ENCODE measurements at places on chromosomes 12 and 14.
A peak's percentile ranks its signal among the peaks of the same experiment; 100 is the strongest.

GRCh38 chr12:110920324-110920910 lies at the start of gene MYL2:
Gene MYL2, minus strand, starts transcription at chr12:110920579. Its CDS starts 50 bp downstream, at chr12:110920529.
- DNase-seq: no peak

GRCh38 chr12:62632411-62632918 lies 165.8 kb downstream of the MON2 start:
- DNase-seq: no peak

GRCh38 chr14:94673781-94674231 lies 61.6 kb downstream of the SERPINA3 start:
- DNase-seq: no peak

GRCh38 chr12:121807642-121808347 lies 4.0 kb downstream of the SETD1B start:
- no peak for DNase-seq

DNA sequence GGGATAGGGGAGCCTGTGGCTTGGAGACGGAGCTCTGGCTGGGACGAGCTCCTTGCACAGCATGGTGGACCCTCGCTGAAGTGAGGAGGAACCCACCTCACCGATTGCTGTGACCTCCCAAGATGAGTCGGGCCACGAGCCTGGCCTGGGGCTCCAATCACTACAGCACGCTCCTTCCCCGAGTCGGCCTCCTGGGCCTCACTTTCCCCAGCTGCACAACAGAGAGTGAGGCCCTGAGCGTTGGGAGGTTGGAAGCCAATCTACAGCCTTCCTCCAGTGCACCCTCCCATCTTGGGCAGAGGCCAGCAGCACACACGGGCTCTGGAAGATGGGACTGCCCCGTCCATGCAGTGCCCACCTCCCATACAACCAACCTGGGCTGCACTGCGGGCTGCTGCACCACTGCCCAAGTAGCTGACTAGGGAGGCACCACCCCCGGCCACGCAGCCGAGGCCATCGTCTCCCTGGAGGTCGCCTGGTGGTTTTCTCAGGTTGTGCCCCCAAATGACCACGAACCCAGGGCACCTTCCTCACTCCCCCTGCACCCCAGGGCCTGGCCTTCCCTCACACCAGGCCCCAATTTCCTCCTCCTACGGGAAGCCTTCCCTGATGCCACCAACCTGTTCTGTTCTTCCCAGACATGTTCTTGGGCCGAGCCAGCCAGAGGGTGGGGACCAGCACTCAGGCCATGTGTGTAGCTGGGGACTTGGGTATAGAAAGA lies 152.3 kb upstream of the C14orf180 start:
- no peak for DNase-seq

GRCh38 chr14:63478010-63478409 lies 65.2 kb downstream of the PPP2R5E start:
- no peak for DNase-seq

DNA sequence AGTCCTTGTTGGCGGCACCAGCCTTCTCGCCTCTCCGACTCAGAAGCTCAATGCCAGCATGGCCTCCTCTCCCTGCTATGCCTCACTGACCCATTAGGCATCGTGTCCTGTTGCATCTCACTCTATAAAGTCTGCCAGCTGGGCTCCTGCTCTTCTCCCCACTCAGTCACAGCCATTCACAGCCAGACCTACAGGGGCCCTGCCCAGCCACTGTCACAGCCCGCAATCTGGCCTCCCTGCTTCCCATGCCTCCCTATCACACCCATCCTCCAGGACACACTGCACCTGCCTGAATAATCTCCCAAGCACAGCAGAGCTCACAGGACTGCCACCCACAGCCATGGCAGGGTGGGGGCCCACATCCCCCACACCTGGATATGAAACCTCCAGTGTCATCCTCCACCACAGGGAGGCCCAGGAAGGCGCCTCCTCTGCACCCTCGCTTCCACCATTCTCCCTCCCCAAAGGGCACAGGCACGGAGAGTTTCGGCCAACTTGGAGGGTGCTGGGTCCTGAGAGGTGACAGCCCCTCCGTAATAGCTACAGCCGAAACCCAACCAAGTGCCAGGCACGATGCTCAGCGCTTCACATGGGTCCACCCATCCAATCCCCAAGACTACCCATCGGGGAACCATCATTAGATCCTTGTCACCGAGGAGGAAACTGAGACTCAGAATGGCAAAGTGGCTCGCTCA lies 370.3 kb downstream of the BCL11B start:
- DNase-seq: no peak

- DNase-seq: no peak
These were observed 11.8 kb upstream of the MYBPC1 start for GRCh38 chr12:101582937-101583336.

- no peak for DNase-seq
These were observed 12.2 kb upstream of the ITPR2 start for GRCh38 chr12:26845057-26845666.

- no peak for DNase-seq
These were observed 76.2 kb downstream of the KIF26A start for GRCh38 chr14:104214431-104215218.

GRCh38 chr12:117279606-117280005 lies 81.8 kb downstream of the NOS1 start:
- no peak for DNase-seq

DNA sequence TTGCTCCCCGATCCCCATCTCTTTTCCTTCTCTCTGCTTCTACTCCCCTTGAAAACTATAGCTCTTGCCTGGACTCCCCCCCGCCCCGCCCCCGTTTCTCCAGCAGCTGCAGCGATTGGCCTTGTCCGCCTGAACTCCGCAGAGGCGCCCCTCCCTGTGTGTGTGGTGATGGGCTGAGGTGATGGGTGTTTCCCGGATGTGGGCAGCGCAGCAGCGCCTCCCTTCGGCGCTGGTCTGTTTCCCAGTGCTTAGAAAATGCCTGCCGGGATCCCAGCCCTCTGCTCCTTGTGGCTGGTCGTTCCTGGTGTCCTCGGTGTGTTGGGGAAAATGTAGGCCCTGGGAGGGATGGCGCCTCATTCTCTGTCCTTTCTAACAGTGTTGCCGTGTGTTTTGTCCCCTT lies 43.3 kb downstream of the GALNT8 start:
- DNase-seq: no peak

GRCh38 chr14:92716131-92716530 lies 32.3 kb downstream of the LGMN start:
- no peak for DNase-seq

DNA sequence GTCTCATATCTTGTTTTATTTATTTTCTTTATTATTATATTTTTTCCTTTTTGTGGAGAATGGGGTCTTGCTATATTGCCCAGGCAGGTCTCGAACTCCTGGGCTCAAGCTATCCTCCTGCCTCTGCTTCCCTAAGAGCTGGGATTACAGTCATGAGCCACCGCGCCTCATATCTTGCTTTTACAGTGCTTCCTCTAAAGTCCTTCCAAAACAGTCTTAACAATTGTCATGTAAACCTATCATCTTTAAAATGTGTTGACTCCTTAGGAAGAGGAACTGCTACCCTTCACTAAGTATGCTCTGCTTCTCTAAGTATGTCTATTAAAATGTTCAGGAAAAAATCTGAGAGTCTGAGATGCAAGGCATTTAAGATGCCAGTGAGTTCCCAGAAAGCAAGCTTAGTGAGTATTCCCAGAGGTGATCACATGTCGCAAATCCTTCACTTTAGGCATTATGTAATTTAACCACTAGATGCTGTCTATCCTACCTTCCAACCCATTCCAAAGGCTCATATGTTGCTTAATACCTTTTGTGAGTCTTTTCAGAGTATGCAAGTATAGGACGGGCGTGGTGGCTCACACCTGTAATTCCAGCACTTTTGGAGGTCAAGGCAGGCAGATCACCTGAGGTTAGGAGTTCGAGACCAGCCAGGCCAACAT lies 19.7 kb upstream of the FOXJ2 start:
- no peak for DNase-seq

- DNase-seq: no peak
These were observed 2.9 kb downstream of the IFNG start for GRCh38 chr12:68156636-68157035.

GRCh38 chr12:93896427-93896826 lies 219.3 kb downstream of the CRADD start:
- no peak for DNase-seq

DNA sequence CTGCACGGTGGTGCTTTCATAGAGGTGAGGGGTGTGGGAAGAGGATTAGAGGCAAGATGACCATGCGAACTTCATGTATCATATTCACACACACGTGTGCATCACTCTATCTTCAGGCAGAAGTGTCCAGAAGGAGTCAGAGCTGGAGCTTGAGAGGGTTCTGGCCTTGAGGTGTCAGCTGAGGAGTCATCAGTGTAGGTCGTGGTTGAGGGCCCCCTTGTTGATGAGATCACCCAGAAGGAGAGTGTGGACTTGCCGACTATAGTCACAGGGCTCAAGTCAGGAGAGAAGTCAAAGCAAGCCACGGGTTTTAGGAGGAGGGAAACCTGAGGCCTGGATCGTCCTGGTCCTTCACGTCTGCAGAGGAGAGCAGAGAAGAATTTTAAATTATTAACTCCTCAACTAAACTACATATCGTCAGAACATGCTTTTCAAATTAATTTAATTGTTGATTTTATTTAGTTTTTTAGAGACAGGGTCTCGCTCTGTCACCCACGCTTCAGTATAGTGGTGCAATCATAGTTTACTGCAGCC lies 25.4 kb downstream of the EML1 start:
- no peak for DNase-seq

DNA sequence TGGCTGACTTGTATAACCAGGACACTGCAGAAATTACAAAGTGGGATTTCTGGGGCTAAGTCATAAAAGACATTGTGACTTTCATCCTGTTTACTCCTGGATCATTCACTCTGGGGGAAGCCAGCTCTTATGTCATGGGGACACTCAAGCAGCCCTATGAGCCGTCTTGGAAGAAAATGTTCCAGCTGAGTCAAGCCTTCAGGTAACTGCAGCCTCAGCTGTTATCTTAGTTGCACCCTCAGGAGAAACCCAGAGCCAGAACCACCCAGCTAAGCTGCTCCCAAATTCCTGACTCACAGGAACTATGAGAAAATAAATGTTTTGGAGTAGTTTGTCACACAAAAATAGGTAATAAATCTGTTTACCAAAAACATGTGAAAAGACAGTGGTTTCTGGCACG lies 43.1 kb upstream of the GXYLT1 start:
- no peak for DNase-seq

DNA sequence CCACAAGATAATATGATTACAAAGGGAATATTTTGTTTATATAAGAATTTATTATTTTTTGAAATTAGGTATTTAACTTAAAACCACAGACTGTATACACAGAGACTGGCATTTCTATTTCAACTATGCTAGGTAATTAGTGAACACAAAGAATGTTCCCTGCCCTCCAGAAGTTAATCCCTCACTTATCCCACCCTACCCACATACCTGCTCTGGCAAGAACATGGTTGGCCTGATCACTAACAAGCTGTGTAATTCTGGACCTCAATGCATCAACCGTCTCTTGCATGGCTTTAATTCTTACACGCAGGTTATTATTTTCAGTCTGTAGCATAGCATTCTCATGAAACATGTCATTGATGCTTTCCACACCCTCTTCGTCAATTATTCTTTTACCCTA lies 85.9 kb downstream of the KIF21A start:
- DNase-seq: no peak

DNA sequence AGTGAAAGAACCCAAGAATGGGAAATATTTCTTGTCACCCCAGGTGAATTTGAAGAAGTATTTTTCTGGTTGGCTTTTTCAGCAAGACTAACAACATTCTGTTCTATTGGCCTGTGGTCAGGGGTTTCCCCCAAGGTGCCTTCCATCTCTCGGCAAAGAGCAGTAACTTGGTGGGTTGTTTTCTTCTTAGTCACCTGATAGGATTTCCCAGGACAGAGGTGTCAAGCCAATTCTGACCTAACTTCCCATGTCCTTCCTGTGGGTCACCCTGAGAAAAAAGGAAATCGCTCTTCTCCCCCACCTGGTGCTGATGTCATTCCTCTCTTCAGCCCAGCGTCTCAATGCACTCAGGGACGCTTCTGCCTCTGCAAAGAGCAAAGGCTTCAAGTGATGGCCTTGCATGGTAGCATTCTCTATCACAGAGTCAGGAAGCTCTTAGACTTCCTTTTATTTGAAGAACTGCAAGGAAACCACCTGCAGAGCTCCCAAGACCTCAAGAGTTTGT lies 16.1 kb upstream of the IFNG start:
- no peak for DNase-seq

- no peak for DNase-seq
These were observed 13.8 kb upstream of the ADCK1 start for GRCh38 chr14:77786148-77786547.

DNA sequence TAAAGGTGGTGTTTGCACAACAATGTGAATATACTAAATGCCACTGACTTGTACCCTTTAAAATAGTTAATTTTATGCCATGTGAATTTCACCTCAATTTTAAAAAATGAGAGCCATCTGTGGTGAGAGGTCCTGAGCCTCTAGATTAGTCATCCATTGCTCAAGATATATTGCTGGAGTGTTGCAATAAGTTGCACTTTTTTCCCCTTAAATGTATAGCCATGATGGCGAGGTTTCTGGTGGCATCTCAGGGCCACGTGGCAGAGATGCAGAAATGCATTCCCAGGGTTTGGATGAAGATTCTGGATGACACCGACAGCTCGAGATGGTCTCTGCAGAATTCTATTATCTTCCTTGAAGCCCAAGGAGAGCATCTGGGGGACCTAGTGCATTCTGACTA lies 153.7 kb downstream of the AACS start:
- peak; percentile 54 for DNase-seq

DNA sequence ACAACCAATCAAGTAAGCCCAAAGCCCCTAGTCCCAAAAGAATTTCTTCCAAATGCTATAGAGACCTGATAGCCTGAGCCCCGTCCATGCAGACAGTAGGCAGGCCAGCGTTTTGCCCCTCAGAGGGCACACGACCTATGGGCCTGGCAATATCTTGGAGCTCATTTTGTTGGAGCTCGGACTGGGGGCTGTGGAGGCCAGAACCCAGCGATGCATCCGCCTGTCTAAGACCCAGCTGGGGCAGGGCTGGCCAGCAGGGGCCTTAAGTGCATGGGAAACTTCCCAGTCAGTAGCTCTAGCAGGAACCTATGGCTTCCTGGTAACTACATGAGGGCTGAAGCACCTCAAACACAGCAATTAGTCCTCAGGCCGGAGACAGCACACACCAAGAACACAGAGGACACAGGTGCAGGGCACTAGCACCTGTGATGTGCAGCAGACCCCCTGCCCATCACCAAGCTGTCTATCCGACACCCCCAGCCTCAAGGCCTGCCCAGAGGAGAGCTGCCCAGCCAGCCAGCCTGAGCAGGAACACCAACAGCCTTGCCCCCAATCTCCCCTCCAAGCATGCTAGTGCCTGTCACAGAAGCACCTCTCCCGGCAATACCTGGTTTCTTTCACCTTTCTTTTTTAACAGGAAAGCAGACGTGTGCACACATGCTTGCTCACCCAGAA lies 50.8 kb downstream of the ARL6IP4 start:
- DNase-seq: no peak

Data from HS-5 (cell line).